NCI-H526 (cell line): ENCODE measurements at places on chromosomes 2 and 18.

GRCh38 chr2:241798631-241799521 is 10.1 kb upstream of the NEU4 start:
- no peak for DNase-seq

DNA sequence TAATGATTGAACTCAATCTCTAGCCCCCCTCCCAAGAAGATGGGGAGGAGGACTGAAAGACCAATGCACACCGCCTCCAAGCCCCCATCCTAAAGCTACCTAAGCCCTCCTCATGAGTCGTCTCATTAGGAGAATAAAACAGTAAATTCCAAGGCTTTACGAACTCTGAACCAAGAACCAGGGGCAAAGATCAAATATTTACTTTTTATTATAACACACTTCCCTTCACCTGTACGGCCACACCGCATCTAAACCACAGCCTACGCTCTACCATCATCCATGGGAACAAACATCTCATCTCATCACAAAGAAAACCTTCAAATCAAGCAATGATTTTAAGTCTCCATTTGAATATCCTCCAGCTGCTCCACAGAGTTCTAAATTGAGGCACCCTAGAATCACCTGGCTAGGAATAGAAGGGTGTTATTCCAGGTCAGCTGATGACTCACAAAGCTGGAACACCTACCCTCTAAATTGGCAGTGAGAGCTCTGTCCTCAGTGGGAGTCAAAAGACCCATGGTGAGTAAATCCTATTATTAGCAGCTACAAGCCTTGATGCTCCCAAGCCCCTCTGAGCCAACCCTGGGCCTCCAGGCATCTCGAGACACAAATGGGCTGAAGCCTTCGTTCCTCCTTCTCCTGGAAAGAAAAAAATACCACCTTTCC is 45.6 kb upstream of the BZW1 start:
- DNase-seq: no peak

GRCh38 chr2:203909261-203909967 is 27.1 kb upstream of the ICOS start:
- DNase-seq: no peak

DNA sequence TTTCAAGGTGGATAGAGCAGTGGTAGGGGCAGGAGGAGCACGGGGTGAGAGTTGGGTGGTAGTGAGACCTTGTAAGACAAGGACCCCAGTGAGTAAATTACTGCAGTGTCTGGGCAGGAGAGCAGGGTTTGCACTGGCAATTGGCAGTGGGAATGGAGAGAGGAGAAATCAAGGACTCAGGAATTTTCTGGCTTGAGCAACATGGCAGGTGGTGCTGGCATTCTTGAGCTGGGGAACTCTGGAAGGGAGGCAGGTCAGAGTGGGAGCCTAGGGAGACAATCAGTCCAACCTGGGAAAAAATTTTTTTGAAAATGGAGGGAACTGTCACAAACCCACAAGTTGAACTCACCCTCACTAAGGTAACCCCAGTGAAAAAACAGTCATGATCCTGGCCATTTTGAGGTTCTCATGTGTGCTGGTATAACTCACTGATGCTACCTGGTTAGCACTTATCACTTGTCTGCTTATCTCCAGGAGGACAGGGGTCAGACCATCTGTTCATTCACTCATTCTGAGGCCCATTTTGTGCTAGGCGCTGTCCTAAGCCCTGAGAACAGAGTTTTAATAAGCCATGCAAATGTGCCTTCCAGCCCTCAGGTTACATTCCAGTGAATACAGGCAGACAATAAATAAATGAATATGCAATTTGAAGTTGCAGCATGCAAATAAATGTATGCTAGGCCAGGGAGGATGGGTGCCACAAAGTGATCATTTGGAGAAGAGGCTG is 92.2 kb upstream of the SEC11C start:
- peak; percentile 94 for DNase-seq

GRCh38 chr2:167333245-167333644 is 445.0 kb downstream of the XIRP2 start:
- DNase-seq: no peak

DNA sequence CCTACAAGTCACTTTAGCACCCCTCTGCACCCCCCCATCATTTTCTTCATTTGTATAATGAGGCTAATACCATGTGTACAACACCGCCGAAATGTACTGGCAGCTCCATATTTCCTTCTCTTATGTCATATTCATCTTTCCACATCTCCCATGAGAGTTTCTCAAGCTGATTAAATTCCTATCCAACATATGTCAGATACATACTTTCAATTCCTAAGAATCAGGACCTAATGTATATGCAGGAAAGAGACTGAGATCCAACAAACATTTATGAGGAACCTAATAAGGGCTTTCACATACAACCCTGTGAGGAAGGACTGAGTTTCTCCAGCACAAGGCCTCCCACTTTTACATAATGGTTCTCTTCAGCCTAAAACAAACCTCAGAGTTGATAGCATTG is 41.9 kb downstream of the PRKD3 start:
- no peak for DNase-seq

- DNase-seq: no peak
These were observed 153.4 kb downstream of the MBP start for GRCh38 chr18:76979111-76979751.

DNA sequence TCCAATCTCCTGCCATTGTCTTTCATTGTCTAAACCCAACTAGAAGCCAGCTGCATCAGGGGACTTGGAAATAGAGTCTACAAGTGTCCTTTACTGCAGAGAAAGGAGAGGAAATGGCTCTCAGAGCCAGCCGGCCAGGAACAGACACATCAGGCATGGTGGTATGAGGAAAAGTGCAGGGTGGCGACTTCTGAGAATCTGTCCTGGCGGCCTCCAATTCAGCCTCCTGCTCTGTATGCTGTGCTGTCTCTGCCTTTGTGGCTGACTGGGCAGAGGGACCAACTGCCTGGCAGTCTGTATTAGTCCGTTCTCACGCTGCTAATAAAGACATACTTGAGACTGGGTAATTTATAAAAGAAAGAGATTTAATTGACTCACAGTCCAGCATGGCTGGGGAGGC is 36.8 kb upstream of the AQP4 start:
- no peak for DNase-seq

DNA sequence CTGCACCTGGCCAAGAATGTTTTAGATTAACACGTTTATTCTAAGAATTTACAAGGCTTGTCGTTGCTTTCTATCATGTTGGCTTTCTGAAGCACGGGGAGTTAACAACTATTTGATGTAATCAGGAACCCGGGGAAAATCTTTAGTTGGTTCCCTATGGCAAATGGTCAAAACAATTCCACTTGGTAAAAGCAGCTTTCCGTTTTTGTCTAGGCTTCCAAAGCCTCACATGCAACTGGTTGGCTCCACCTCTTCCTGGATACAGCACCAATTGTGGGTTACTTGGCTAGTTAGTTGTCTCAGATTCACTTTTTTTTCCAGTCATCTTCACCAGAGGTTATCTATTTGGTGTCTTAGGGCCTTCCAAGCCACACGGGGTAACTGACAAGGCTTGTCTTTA is 2.8 kb downstream of the COLEC12 start:
- DNase-seq: no peak

DNA sequence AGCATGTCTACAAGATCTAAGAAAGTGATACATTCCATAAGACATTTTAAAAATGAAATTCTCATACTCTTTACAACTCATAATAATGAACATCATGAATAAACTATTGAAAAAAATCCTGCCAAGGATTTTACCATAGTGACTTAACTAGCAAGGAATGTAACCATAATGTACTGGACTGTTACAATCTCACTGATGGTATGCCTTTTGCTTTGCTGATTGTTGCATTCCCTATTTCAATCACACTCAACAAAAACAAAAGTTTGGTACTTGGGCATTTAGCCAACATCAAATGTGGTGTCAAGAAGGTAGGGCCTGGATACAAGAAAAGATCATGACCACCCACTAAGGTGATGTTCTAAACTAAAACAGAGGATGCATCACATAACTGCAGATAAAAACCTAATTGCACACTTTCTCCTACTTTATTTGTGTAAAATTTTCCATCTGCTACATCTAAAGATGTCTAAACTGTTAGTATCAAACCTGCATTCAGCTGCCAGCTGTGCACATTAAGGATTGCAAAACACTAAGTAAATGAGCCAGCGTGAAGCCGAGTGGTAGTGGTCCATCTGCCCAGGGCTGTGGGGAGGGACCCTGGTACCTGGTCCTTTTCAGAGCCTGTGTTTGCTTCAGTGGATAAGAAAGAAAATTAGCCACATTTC is 564.4 kb downstream of the ZEB2 start:
- no peak for DNase-seq

- no peak for DNase-seq
These were observed 5.2 kb upstream of the FHL2 start for GRCh38 chr2:105403783-105404698.

DNA sequence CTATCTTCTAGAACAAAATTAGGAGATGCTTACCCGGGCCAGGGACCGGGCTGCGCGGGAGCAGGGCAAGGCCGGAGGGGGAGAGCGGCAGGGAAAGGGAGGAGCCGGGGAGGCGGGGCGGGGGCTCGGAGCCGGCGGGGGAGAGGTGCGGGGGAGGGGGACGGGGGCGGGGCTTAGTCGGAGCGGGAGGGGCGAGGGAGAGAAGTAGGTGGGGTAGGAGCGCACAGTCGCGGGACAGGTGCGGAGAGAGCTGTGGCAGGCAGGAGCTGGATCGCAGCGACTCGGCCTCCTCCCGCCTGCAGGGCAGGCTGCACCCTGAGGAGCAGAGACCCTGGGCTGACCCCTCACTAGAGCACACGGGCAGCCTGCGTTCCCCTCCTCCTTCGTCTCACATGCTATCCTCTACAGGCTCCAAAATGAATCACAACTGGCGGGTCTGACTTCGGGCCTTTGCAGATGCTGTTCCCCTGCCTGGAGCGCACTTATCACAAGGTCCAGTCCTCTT is 290.3 kb downstream of the CELF4 start:
- DNase-seq: no peak

- no peak for DNase-seq
These were observed 365.5 kb upstream of the SYT4 start for GRCh38 chr18:43642727-43643330.

- no peak for DNase-seq
These were observed 392.9 kb downstream of the SETBP1 start for GRCh38 chr18:45073556-45073955.

GRCh38 chr2:37005118-37005868 is 39.0 kb upstream of the STRN start:
- peak; percentile 5 for DNase-seq

DNA sequence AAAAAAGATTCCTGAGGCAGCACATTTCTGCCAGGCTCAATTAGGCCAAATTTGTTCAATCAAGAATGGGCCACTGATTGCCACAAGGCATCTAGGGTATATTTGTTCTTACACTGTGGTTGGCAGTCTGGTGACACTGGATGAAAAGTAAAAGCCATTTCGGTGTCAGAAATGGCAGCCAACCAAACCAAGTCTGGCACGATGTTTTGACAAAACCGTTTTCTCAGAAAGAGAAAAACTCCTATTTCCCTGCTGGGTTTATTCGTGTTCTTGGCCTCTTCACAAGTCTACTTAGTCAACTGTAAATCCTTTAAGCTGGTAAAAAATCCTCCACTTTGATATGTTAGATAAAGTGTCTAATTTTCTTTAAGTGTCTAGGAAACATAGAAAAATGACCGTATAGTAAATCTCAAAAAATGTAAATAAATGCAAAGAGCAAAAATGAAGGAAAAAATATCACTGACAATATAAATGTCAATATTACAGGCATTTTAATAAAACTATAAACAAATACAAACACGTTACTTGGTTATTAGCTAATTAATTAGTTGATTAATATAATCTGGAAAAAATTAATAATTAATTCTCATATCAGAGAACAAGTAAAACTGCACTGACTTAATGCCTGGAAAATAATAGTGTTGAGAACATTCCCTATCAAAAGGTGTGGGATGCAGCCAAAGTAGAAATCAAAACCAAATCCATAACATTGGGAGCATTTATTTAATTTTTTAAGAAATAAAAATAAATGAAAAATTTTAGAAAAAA is 182.0 kb upstream of the ZNF804A start:
- no peak for DNase-seq

GRCh38 chr18:74724186-74724585 is 126.5 kb downstream of the ZNF407 start:
- no peak for DNase-seq
